ENCODE measurements at places on chromosomes 5 and 9.

- DNase-seq, result no peak
Measured at GRCh38 chr9:123550012-123550411, 194.0 kb downstream of the CRB2 start.

GRCh38 chr5:127813633-127814587, 110.7 kb downstream of the CCDC192 start:
- DNase-seq, result no peak

DNA sequence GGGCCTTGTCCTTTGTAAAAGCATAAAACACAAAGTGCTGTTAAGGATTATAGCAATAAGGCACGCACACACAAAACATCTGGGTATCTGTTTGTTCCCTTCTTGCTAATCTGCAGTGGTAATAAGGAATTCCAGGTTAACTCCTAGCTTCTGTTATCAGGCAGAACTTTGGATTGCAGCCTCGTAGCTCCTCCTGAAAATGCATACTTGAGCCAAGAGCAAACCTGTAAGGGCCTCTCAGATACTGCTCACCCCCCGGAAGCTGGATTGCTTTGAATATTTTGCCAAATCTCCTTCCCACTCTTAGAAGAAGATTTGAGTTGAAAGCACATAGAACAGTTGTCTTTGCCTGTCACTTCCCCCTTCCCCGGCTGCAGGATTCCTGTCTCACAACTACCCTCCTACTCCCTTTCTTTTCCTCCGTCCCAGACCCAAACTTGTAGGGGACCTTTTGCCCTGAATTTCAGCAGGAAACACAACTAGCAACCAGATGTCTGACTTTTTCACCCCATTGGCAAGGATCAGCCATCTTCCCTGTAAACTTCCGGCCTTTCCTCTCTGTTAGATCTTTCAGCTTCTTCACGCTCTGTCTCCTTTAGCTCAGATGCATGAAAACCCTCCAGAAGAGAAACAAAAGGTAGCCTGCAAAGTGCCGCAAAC, 28.2 kb upstream of the SMAD5 start:
- no peak for DNase-seq

- no peak for DNase-seq
Measured at GRCh38 chr9:91978740-91979414, 28.8 kb upstream of the ROR2 start.

- DNase-seq, result no peak
Measured at GRCh38 chr5:89582768-89583339, 699.9 kb upstream of the MEF2C start.

DNA sequence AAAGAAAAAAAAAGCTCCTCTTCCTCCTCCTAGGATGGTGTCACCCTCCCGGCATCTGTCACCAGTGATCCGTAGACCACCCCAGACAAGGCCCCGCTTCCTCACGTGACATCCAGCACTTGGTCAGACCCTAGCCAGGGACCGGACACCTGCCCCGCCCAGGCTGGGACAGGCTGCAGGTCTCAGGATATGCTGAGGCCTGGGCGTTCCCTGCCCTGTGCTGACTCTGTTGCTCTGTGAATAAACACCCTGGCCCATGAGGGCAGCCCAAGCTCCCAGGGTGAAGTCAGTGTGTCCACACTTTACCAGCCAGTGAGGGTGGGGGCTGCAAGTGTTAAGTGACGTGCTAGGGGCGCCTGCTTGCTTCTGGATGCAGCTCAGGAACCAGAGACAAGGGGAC, 5.6 kb downstream of the EDF1 start:
- no peak for DNase-seq

DNA sequence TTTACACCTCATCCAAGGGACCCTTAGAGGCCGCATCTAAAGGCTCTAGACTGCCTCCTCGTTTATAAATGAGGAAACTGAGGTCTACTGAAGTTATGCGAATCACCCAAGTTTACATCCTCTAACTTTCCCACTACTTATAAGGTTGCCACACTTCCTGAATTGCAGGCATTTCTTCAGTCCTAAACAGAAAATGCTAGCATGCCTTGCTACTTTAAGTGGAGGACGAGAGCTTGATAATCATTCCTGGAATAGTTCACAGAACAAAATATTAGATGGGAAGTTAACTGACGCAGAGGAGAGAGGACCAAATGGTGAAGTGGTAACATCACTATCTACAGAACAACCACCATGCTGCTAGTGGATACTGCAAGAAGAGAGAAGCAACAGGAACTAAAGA, 85.8 kb downstream of the GNAQ start:
- DNase-seq, result no peak

DNA sequence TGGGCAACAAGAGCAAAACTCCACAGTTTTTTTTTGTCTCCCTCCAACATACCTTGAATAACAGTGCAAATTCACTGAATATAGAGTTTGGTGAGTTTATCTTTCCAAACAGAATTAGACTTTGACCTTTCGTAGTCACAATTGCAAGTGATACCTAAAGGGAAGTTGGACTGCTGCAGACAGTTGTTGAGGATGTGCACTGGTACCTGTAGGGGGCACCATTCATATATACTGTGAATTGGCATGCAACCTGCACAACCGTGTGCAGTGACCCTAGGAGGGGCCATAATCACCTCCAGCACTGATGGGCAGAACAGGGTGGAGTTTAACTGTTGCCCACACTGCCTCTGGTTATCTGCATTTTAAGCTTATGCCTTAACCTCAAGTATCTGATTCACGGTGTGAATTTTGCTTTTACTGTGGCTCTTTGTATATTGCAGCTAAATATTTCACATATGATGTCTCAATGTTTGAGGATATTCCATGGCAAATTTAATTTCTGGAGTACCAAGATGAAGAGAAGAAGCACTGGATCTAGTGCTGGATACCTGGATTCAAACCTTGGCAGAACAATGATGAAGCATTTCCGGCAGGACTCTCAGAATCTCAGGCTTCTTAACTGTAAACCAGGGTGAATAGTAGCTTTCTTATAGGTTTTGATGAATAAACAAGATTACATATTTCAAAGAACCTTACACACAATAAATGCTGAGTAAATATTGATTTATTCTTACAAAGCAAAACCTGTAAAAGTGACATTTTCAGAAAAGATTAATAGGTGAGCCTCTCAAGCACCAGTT, 144.3 kb downstream of the ACTBL2 start:
- DNase-seq, result no peak

- no peak for DNase-seq
Measured at GRCh38 chr5:459562-460272, 16.7 kb downstream of the EXOC3 start.

GRCh38 chr9:101571114-101571513, 23.7 kb downstream of the PPP3R2 start:
- DNase-seq, result no peak

DNA sequence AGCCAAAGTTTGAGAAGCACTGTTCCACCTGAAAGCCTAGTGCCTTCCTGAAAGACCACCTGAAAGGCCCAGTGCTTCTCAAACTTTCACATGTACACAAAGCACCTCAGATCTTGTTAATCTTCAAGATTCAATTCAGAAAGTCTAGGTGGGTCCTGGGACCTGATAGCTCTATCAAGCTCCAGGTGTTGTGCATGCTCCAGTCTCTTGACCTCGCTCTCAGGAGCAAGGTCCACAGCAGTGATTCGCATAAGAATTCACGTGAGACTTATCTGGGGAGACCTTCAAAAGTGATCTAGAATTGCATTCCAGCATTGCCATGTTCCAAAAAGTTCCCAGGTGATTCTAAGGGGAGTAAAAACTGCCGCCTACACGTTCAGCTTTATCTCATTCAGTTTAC, 102.1 kb downstream of the PIK3R1 start:
- DNase-seq, result no peak

DNA sequence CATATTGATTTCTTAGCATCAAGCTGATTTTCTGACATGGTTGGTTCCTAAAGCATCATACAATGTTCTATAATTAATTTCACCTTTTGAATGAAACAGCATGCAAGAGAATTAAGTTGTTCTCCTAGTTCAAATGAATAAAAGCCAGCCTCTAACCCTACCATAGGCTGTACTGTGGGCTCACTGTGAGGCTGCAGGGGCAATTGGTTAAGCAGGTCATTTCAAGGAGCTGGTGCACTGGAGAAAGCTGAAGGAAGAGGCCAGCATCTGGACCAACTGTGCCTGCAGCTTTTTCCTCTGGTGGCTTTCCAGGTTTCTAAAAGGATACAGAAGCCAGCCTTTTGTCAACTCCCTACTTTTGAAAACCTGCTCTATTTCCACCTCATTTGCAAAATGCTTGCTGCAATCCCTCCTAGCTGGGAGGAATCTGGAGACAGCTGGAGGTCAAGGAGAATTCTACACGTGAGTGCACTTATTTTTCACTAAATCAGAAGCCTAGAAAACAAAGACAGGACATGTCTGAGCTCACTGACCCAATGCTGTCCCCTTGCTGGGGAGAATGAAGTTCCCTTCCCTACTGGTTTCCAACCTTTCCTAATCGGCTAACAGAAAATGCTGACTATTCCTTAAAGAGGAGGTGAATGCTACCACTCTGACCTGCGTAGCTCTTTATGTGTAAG, 158.9 kb downstream of the APBA1 start:
- DNase-seq, result no peak

DNA sequence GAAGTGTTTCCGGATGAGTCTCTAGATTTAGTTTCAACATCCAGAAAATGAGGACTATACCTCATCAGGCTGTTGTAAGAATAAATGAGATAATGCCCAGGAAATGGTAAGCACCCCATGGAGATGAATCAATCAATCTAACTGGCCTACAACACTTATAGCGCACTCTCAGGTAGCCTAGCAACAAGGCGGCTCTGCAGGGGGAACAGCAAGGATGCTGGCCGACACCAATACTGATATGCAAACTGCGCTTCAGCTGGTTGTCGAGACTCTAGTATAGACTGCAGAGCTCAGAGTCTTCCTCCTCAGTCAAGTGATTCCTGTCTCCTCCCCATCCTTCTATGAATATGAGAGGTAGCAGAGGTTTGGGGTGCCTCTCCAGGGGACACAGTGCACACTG, 218.8 kb upstream of the WWC1 start:
- DNase-seq, result no peak

DNA sequence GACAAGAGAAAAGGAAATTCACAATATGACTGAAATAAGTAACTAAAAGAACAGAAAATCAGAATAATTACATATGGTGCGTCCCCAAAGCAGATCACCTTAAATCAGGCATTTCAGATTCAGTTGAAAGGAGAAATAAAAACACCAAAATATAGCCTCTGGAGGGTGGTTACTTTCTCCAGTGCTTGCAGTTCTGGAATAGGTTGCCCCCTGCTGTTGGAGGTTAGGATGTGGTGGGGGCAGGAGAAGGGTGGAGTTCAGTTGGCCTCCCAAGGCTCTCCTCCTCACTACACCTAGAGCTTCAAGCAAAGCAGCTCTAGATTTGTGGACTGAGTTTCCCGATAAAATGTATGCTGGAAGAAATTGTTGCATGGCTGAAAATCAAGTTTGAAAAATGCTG, 338.2 kb upstream of the TLE4 start:
- DNase-seq, result no peak

DNA sequence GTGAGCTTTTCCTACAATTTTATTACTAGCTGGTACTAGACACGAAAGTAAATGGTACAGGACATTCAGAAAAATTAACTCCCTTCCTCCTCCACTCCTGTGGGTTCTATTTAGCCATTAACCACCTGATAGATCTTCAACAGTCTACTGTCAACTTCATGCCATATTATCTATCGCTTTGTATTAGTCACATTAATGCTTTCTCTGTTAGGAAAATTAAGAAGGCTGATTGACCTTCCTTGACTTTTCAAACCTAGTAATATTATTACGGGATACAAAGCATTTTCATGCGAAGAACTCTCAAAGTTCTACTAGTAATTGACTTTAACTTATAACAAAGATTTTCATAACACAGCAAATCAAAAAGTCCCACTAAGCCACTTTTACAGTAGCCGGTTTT, 1.2 kb downstream of the TEX10 start:
- no peak for DNase-seq

- DNase-seq, result no peak
Measured at GRCh38 chr9:69140123-69140735, 33.8 kb upstream of the TJP2 start.

DNA sequence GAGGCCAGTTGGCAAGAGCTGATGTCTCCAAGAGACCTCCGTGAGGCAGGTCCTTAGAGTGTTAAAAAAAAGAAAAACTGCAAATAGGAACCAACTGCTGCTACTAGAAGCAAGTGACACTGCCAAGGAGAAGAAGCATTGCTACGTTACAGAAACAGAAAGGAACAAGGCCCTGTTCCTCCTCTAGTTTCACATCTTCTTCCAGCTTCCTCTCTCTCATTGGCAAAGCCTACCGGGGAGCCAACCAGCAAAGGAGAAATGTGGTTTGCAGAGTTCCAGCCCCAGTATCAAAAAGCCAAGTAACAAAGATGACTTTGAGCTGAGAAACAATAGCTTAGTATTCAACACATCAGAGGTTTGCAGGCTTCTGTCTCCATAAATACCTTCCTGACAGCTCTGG, 145.9 kb downstream of the PRELID2 start:
- no peak for DNase-seq

GRCh38 chr5:91126448-91126847, 256.7 kb downstream of the ARRDC3 start:
- DNase-seq, result no peak

DNA sequence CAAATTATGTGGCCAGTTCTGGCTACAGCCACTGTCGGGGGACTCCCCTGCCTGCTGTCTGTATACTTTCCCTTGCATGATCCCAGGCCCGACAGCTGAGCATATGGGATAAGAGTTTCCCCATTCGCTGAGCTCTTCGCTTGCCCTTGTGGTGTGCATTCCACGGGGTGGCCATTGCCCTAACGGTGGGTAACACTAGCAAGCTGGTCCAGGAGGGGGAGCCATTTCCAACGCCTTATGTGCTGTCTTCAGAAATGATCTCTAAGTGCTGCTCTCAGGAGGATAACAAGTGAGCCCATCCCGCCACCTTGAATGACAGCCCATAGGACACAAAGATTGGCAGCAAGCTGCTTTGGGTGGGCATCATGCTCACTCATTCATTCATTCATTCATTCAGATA, 190.9 kb downstream of the FSTL4 start:
- no peak for DNase-seq

DNA sequence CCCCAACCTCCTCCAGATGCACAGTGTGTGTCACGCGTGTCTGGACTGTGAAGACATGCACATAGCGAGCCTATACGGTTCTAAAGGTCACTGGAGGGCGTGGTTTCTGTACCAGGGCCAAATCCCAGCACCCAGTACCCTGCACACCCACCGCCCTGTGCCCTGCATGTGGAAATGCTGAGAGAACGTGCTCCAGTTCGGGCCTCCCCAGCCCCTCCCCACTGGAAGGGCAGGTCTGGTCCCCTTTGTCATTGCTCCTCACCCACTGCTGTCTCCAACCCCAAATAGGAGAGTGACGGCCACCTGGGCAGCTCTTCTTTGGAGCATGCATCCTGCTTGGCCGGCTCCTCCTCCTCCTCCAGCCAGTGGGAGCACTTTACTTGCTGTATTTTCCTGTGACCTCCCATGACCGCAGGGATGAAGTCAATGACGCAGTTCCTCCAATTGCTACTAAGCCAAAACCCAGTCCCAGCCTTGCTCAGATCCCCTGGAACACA, 116.7 kb downstream of the WNK2 start:
- DNase-seq, result no peak

DNA sequence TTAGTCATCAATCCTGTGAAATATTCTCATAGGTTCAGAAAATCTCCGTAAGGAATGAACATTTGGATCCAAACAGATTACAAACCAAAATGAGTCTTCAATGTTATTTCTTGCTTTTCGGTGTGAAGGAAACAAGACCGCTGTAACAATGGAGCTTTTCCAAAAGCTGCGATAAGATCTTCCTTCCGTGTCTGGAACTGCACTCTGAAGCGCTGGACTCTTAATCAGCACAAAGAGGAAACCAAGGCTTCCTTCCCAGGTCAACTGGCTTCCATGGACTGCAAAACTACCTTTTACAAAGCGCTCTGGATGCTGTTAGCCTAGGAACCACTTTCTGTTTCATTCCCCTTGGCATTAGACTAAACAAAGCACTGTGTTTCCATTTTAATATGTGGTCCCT, 137.9 kb upstream of the BASP1 start:
- no peak for DNase-seq

Measured in T-helper 2 cell (primary cell).